Muscle of arm (tissue), 14 donors: ENCODE measurements at places on chromosomes 4 and X.

GRCh38 chr4:82640540-82640939 lies 78.8 kb upstream of the TMEM150C start:
- no peak for DNase-seq

DNA sequence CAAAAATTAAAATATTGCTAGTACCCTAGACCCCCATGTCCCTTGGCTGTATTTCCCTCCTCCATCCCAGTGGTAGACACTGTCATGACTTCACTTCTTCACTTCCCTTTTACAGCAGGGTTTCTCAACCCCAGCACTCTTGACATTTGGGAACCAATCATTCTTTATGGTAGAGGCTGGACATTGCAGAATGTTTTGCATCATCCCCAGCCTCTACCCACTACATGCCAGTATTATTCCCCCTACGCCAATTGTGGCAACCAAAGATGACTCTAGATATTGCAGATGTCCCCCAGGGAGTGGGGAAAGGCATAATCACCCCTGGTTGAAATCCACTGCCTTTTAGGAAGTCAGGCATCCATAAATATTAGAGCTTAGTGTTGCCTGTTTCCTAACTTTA lies 138.6 kb downstream of the AMELX start:
- no peak for DNase-seq

DNA sequence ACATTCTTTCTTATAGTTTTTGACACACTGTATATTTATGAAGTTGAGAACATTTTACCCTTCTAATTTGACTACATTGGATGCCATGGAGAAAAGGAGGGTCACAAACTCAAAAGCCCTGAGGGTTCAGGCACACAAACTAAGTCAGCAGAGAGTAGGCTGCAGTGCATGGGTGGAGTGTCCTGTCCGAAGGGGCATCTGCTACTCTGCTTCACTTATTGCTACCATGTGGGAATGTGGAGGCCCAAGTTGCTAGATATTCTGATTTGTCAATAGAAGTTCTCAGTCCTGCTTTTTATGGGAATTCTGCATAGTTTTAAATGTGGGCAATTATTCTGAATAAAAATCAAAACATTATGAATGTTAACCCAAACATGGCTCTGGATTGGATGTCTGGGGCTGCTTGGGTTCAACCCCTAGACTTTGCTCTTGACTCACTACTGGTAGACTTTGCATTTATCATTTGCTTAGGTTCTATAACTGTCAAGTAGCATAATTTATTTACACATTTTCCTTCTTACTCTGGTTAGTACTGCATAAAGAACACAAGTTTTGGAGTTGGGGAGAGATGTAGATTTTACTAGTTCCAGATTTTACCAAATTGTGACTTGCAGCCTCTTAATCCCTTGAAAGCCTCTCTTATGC lies 255.1 kb downstream of the SPRY1 start:
- no peak for DNase-seq

- no peak for DNase-seq
These were observed 141.2 kb downstream of the NDST3 start for GRCh38 chr4:118175506-118175905.

DNA sequence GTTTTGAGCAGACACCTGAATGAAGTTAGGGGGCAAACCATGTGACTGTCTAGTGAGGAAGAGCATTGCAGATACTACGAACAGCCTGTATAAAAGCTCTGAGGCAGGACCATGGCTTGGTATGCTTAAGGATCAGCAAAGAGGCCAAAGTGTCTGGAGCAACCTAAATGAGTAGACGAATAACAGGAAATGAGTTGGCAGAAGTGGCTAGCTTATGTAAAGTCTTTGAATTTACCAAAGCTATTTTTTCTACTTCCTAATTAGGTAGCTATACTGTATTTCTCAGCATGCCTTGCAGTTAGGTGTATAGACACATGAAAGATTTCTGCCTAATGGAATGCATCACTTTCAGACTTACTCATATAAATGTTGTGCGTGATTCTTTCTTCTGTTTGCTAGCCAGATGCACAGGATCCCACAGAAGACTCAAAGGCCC lies 9.3 kb upstream of the GPRIN3 start:
- no peak for DNase-seq

- DNase-seq = no peak
These were observed 23.5 kb upstream of the SLC34A2 start for GRCh38 chr4:25632135-25632534.

GRCh38 chr4:71290074-71290473 lies 48.7 kb upstream of the SLC4A4 start:
- no peak for DNase-seq

DNA sequence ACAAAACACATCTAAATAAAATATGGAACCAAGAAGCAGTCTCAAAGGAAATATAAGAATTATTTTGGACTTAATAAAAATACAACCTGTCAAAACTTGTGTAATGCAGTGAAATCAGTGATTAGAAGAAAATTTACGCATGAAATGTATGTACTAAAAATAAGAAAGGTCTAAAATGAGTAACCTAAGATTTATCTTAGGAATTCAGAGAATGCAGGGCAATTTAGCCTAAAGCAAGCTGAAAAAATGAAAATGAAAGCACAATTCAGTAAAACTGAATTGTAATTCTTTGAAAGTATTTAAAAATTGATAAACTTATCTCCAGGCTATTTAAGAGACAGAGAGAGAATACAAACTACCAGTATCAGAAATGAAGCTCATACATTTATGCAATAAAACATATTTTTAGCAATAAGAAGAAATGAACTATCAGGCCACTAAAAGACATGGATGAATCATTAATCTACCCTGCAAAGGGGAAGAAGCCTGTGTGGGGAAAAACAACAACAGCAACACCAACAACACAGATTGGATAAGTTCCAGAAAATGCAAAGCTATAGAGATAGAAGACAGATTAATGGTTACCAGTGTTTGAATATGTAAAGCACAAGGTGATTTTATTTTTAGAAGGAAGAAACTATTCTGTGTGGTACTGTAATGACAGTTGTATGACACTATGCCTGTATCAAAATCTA lies 442.0 kb upstream of the ADGRL3 start:
- DNase-seq = no peak

- no peak for DNase-seq
These were observed 174.2 kb downstream of the NHS start for GRCh38 chrX:17549107-17549651.

GRCh38 chrX:75887833-75888232 lies 102.8 kb upstream of the MAGEE2 start:
- DNase-seq = no peak

- DNase-seq = no peak
These were observed 46.5 kb downstream of the RFC1 start for GRCh38 chr4:39319676-39320075.

GRCh38 chr4:32135642-32136041 lies 1415.5 kb downstream of the PCDH7 start:
- no peak for DNase-seq

GRCh38 chr4:7192252-7193029 lies at the start of gene SORCS2:
TSS of gene SORCS2 (plus strand) at chr4:7192538.
- DNase-seq = peak; percentile 72

DNA sequence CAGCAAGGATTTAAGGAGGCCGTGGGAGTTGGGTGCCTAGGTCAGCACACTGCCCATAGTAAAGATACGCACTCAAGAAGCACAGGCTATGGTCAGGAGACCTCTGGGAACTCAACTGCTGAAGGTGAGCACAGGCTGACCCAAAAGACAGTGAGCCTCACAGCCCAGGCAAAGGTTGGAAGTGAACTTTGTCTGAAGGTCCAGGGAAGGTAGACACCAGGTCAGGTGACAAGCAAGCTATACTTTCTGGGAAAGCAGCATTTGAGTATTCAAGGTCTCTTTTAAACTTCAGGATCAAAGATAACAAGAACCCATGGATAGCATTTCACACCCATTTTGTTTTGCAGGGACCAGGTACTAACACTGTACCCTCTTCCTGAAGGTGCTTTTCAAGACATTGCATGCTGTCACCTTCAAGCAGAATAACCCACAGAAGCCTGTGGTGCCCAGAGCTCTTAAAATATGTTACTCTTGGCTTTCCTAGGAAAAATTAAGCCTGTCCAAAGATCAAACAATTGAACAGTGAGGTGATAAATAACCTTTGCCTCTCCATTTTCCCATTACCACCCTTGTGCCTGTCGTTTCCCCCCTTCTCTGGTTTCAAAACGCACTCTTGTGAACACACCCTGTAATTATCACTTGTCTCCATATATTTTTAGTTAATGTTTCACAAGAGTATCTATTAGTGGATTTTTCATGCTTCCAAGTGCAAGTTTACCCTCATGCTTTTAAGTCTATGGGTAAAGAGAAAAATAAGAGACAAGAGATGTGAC lies 3.4 kb upstream of the S100G start:
- no peak for DNase-seq

- peak; percentile 50 for DNase-seq
These were observed 548 bp downstream of the NEUROG2 start for GRCh38 chr4:112515198-112516065.

GRCh38 chr4:110184791-110185155 lies 13.6 kb downstream of the ELOVL6 start:
- no peak for DNase-seq

GRCh38 chrX:40420899-40421729 lies 159.7 kb upstream of the ATP6AP2 start:
- no peak for DNase-seq

- peak; percentile 36 for DNase-seq
These were observed 47.3 kb downstream of the SLAIN2 start for GRCh38 chr4:48388525-48389154.

DNA sequence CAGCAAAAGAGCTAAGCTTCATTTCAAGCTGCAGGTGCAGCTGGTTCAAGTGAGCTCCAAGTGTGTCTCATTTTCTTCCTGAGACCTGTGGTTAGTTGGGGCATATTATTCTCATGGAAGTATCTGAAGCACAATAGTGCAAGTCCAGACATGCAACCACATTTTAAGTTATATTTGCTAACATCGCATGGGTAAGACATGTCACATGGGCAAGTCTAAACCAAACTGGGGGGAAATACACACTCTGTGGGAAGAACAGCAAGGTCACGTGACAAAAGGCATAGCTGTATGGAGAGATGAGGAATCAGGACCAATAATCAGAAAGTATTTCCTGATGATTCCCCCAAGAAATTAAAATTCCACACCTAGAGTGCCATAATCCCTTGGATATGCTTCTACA lies 94.9 kb upstream of the NDP start:
- DNase-seq = no peak

GRCh38 chrX:123358457-123358856 lies 174.4 kb downstream of the GRIA3 start:
- no peak for DNase-seq
